Dorsolateral prefrontal cortex (tissue), 122 donors: ENCODE measurements at places on chromosomes 16 and 17.

DNA sequence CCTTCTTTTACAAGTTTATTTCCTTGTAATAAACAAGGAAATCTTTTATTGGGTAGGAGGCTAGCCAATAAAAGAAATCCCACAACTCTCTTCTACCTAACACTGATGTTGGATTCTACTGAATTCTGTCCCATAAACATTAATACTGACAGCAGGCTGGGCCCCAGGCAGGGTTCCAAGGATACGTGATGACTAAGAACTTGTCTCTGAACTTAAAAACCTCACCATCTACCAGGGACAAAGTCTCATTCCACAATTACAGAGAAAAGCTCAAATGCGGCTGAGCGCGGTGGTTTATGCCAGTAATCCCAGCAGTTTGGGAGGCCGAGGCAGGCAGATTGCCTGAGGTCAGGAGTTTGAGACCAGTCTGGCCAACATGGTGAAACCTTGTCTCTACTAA lies 64.9 kb downstream of the ARHGAP17 start:
- DNase-seq, result no peak

DNA sequence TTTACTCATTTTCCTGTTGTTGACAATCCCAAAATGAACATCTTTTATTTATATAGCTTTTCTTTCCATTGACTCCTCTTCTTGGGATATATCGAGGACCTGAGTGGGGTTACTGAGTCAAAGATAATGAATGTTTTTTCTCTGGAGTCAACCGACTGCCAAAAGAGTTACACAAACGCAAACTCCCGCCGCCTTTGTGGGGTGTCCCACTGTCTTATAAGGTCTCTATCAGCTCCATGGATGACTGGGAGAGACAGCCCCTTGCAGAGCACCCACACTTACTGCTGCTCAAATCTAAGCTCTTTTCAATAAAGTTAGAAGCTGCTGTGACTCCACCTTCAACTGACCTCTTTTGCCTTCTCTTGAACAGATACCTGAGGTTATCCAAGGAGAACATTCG lies 25.2 kb downstream of the C16orf78 start:
- no peak for DNase-seq

- DNase-seq, result no peak
Observed at GRCh38 chr17:35359398-35359797, 14.0 kb downstream of the SLFN11 start.

GRCh38 chr17:69744512-69745070 lies 330.1 kb downstream of the MAP2K6 start:
- no peak for DNase-seq

GRCh38 chr17:65055708-65056638 lies 567 bp downstream of the GNA13 start:
- peak; percentile 75 for DNase-seq

GRCh38 chr16:89541792-89542191 lies 18.7 kb upstream of the RPL13 start:
- DNase-seq, result no peak

GRCh38 chr16:13165024-13165423 lies 263.6 kb downstream of the SHISA9 start:
- DNase-seq, result no peak

DNA sequence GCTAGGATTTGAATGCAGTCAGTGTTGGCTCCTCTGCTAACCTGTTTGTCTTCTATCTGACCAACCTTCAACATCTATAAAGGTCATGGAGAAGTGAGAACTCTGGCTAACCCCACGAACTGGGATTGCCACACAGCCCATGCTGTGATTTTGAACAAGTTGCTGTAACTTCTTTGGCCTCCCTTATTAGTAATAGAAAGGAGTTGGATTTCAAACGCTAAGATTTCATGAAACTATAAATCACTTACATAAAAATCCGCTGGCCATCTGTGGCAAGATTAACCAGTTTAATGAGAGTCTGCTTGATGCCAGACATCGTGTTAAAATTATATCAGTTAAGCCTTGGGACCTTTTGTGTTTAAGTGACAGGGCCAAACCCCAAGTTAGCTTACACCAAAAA lies 53.4 kb downstream of the HSD17B2 start:
- no peak for DNase-seq

- DNase-seq, result no peak
Observed at GRCh38 chr17:36765436-36766043, 164.2 kb downstream of the MRM1 start.

GRCh38 chr16:89150090-89150835 lies 21.3 kb upstream of the CDH15 start:
- no peak for DNase-seq

DNA sequence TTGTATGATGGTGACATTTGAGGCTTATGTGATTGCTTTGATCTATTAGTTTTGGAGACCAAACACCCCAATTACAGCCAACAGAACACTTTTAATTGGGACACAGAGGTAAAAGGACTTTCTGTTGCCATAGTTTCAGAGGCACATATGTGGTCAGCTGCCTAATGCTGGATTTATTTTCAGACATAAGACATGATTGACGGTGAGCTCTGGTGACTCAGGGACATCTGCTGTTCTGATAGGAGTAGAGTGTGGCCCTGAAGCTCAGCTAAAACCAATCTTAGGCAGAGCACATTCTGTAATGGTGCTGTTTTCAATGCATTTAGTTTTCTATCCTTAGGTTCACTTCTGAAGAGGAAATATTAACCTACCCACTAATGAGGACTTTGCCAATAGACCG lies 247.1 kb downstream of the UTP18 start:
- no peak for DNase-seq

DNA sequence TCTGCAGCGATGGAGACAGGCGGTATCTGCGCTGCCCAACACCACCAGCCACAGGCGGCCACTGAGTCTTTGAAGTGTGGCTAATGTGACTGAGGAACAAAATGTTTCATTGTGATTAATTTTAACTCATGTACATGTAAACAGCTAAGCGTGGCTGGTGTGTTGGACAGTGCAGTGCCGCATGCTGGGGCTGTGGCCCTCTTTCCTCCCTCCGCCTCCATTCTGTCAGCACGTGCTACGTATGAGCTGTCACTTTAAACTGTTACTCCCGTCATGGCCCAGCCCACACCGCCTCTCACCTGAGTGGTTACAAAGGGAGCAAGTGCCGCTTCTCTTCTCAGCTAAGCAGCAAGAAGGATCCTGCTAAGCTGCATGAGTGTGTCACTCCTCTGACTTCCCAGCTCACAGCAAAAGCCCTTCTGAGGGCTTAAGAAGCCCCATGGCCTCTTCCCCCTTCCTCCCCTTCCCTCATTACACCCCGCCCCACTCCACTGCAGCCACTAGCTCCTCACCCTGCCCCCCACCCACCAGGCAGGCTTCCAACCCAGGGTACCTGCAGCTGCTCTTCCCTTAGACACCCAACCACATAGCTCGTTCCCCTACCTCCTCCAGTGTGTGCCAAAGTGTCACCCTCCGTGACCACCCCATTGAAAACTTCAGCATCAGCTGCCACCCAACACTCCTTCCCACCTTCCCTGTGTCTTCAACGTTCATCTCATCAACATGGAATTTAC lies 15.0 kb downstream of the HASPIN start:
- peak; percentile 67 for DNase-seq
